ENCODE measurements at places on chromosomes 7 and 10. TPM values are rescaled to one million over a fixed set of nuclear protein-coding genes. Genes with fewer than 3 reads are reported as not detected.

GRCh38 chr10:84534168-84534567, 205.8 kb downstream of the CCSER2 start:
- no peak for DNase-seq

DNA sequence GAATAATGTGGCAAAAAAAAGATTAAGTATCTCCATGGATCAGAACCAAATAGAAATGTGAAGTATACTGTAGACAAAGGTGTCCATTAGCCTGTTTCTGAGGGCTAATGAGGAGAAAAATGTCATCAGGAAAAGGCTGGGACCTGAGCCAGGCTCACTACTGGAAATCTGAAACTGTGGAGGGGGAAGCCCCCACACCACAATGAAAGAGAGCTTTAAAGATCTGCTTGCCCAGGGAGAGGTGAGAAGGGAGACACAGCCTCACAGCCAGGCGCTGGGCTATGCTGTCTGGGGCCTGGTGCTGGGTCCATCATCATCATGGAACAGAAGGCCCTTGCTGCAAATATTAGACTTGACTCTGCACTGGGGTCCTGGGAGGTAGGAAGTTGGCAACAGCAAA, 90.4 kb downstream of the OSBPL3 start:
- DNase-seq: no peak

DNA sequence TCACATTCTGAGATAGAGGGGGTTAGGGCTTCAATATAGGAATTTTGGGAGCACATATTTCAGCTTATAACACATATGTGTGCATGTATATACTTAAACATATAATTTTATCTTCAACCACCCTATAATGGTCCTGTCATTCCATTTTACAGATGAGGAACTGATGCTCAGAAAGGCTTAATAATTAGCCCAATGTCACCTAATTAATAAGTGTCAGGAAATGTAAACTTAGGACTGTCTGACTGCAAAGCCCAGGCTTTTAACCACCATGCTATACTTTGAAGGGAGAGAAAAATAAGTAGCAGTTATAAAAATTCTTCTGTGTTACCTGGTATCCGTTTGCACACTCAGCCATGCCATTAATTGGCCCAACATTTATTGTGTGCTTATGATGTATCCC, 172.6 kb downstream of the SKIDA1 start:
- DNase-seq: no peak

DNA sequence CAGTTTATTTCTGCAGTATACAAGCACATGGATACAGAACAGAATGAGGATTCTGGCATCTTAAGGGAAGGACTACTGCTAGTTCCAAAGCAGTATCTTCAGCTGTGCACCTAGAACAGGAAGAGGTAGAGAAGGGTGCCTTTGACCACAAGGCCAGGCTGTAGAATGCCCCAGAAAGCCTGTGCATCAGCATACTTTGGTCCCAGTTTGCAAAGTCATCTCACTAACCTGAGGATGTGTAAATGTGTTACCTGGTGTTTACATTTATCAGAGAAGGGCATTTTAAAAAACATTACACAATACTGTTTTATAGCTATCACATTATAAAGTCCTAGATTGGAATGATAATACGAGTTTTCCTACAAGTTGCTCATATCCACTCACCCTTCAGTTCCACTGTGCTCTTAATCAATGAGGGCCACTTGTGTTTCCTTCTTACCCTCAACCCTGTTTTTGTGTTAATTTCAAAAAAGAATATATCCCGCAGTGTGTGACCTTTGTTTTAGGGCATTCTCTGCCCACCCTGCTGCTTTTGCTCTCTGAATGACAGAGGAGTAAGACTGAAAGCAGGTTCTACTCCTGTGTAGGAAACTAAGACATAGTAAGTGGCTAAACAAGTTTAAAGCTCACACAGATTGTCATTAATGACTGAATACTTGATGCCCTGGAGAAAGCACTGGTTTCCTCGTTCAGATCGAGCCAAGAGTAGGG, 3.4 kb downstream of the SLC35G1 start:
- DNase-seq: no peak

The LIPJ gene
- not detected for polyA plus RNA-seq

GRCh38 chr10:99329554-99330346, 594 bp downstream of the CNNM1 start:
- no peak for DNase-seq

DNA sequence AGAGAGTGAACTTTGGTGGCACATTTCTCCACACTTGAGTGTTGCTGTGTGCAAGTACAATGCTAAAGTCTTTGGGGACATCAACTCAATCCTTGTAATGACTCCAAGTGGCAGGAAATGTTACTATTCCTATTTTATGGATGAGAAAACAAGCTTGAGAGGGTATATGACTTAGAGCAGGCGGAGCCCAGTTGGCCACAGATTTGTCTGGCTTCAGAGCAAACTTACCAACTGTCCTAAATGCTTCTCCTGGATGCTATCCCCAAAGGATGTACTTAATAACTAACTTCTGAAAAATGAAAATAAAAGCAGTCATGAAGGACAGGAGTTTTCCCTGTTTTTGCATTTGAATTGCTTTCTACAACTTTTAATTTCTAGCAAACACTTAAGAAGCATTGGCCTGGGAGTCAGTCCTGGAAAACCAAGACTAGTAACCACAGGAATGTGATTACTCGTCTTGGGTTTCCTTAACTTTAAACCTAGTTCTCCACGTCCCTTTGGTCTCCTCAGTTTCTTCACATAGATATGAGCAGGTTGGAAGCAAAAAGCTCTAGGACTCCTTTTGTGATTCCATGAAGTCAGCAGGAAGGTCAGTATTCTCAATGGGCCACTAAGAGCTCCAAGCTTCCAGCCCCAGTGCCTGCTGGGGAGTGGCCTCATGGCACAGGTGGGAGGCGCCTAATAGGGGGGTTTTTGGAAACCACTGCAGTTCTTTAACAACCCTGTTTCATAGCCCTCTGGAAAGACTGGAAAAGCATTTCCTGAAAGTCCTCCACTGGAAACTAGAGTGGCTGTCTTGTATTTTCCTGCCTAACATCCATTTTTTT, 140.8 kb downstream of the GLCCI1 start:
- DNase-seq: no peak

DNA sequence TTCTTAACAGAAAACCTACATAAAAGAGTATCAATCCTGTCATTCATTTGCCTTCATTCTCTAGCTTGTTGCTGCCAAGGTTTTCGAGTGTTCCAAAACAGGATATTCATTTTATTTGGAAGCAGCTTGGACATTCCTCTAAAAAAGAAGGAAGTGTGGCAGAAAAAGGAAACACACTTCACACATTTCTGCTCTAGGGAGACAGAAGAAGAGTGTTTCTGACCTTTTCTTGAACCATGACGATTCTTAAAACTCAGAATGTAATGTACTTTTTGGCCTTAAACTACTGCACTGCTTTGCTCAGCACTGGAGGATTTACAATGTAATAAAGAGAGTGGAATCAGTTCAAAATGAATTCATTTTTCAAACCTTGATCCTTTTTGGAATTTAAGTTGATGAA, 81.3 kb downstream of the SEMA3A start:
- DNase-seq: peak; percentile 82

- DNase-seq: no peak
Observed at GRCh38 chr7:49187543-49188268, 263.4 kb downstream of the CDC14C start.

The ELAPOR2 gene
- polyA plus RNA-seq: 4.1 TPM

The TLX1 gene
- polyA plus RNA-seq: not detected

The IQCE gene
- 5.4 TPM for polyA plus RNA-seq

- DNase-seq: no peak
Observed at GRCh38 chr10:30849231-30850035, 182.2 kb downstream of the ZNF438 start.

DNA sequence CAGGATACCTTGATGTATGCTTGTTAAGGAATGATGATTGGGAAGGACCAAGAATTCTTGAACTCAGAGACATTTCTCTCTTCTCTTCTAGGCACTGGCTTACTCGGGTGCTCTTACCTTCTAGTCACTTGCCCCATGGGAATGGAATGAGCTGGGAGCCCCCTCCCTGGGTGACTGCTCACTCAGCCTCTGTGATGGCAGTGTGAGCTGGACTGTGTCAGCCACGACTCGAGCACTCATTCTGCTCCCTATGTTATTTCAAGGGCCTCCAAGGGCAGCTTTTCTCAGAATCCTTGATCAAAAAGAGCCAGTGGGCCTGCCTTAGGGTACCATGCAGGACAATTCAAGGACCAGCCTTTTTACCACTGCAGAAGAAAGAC, 10.7 kb downstream of the ZDHHC16 start:
- DNase-seq: no peak

The NPY4R2 gene
- polyA plus RNA-seq: not detected

- DNase-seq: peak; percentile 11
Observed at GRCh38 chr10:50417486-50417885, 166.2 kb upstream of the ASAH2 start.

DNA sequence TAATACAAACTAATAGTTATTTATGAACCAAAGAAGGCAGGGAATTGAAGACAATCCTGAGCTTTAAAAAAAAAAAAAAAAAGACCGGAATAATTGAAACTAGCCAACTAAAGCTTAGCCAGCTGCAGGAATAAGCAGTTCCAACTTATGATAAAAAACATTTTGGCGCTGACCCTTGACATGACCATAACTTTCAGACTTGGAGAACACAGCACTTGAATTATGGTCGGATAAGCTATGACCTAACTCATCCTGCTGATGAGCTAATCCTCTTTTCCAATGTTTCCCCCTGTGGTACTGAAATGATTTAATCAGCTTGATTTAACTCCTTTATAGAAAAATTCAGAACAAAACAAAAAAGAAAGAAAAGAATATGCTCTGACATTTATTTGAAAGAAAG, 181.8 kb downstream of the DGKB start:
- DNase-seq: peak; percentile 83

DNA sequence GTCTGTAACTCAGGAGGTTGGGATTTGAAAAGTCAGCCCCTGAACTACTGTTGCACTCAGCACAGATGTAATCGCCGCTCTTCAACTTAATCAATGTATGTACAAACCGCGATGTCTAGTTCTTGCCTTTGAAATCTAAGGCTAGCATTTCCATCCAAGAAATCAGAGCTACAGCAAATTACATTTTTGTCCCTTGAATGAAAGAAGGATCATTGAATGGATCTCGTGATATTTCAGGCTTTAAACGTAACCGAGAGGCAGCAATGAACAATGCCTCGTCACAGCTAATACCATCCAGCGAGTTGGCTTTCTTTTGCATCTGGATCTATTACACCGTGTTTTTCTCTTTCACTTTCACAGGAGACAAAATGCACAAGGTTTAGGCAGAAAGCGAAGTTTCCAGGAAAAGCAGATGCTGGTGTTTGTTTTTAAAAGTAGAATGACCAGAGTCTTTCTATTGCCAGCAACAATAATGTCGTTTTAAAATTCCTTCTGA, 5.5 kb downstream of the SKIDA1 start:
- no peak for DNase-seq

DNA sequence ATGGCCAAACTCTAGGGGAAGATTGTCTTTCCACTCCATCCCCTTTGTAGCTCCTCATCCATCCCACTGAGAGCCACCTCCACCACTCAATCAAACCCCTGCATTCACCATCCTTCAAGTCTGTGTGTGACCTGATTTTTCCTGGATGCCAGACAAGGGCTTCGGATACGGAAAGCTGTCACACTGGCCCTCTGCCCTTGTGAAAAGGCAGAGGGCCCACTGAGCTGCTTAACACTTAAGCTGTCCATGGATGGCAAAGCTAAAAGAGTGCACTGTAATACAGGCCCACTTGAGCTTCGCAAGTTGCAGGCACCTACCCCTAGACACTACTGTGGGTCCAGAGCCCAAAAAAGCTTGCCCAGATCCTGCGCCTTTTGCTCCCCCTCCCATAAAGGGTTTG, 237.2 kb downstream of the MAGI2 start:
- no peak for DNase-seq

DNA sequence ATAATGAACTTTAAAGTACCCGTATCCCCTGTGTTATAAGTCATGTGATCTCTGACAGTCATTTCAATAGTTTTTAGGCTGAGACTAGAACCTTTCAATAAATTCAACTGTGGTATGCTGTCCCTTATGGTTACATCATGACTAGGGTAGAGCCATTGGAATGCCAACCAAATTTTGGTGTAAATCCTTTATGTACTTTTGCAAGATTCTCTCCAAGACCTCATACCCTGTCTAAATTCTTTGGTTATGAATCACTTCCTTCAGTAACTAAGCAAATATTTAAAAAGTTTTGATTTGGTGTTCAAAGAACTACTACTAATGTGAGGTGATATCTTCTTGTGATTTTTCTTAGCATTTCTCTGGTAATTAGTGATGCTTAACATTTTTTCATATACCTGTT, 20.8 kb upstream of the OR6B1 start:
- DNase-seq: no peak

- DNase-seq: peak; percentile 32
Observed at GRCh38 chr7:116180302-116180701, 30.0 kb upstream of the TES start.

The RGS10 gene
- polyA plus RNA-seq: 35.7 TPM

The ABCA13 gene
- polyA plus RNA-seq: 0.06 TPM

- DNase-seq: no peak
Observed at GRCh38 chr10:110569736-110570135, 2.2 kb downstream of the SMC3 start.

The LRRC18 gene
- 0.09 TPM for polyA plus RNA-seq

The TAF3 gene
- 5.7 TPM for polyA plus RNA-seq

DNA sequence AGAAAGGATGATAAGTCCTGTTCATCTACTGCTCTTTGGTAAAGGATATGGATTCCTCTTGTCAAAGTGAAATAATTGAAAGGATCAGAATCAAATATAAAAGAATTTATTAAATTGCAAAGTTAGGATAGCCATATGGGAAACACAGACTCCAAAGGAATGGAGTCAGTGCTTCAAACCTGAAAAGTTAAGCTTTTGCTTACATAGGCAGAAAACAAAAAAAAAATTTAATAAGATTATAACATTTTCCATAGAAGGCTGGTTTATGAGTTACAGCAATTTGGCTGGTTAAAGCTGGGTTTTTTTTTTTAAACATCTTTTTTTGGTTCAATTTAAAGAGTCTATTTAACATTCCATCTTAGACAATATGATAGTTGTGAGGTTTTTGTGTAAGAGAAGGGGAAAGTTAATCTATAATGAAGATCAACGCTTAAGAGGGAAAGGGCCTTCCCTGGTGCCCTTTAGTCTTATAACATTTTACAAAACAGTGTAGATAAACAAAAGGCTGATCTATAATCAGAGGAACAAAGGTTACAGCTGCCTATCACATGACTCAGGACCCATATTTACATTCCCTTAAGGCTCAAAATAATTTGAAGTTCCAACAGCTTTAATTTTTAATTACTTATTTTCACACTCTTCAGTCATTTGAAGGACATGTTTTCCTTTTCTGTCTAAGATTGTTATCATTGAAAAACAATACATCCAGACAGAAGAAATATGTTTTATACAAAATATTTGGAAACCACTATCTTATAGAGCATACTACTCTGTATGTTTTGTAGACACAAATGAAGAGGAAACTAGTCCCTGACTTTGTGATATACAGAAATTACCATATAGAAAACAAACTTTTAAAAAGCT, 234.3 kb upstream of the MBL2 start:
- no peak for DNase-seq

All from forelimb muscle (tissue), 1 donor.